CD4-positive, alpha-beta T cell treated with Interleukin-12 subunit alpha and Interleukin-12 subunit beta, for 1 hour (primary cell): ENCODE measurements at places on chromosomes 2 and 18.

DNA sequence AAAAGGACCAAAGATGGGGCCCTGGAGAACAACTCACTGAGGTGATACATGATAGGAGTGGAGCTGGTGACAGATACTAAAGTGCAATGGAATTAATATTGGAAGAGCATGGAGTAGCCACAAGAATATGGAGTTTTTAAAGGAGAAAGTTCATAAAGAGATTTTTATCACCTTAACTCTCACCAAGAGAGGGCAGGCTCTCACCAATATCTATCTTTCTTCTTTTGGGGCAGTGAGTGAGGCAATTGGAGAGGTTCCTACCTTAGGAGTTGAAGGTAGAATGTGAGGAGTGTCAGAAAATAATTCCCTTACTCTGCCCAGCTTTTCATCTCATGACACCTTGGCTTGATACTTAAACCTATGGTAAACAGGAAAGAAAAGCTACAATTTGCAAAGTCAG is 233.7 kb upstream of the CWC22 start:
- DNase-seq: no peak

GRCh38 chr2:62663411-62663810 is 42.1 kb upstream of the EHBP1 start:
- no peak for DNase-seq

DNA sequence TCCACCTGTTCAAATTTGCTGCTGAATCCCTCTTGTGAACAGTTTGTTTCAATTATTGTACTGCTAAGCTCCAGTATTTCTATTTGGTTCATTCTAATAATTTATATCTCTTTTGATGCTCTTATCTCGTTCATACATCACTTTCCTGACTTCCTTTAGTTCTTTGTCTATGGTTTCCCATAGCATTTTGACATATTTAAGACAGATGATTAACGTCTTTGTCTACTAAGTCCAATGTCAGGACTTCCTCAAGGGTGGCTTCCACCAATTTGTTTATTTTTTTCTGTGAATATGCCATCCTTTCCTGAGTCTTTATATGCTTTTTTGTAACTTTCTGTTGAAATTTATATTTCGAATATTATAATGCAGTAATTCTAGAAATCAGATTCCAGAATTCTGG is 9.6 kb downstream of the PIGN start:
- DNase-seq: no peak

DNA sequence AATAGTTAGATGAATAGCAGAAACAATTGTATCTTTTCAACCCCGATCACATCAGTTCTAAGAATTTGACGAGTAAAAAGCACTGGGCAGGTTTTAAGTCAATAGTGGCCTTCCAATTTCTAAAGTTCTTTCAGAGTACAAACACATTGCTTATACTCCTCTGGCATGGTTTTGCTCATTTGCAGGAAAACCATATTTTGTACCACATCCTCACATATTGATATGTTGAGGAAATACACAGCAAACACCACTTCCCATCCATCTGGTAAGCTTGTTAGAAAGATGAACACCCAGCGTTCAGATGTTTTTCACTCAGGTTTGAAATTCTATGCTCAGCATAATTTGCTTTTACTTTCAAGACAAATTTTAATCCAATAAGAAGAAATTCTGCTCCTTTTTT is 344.6 kb upstream of the ACVR2A start:
- DNase-seq: peak; percentile 37

DNA sequence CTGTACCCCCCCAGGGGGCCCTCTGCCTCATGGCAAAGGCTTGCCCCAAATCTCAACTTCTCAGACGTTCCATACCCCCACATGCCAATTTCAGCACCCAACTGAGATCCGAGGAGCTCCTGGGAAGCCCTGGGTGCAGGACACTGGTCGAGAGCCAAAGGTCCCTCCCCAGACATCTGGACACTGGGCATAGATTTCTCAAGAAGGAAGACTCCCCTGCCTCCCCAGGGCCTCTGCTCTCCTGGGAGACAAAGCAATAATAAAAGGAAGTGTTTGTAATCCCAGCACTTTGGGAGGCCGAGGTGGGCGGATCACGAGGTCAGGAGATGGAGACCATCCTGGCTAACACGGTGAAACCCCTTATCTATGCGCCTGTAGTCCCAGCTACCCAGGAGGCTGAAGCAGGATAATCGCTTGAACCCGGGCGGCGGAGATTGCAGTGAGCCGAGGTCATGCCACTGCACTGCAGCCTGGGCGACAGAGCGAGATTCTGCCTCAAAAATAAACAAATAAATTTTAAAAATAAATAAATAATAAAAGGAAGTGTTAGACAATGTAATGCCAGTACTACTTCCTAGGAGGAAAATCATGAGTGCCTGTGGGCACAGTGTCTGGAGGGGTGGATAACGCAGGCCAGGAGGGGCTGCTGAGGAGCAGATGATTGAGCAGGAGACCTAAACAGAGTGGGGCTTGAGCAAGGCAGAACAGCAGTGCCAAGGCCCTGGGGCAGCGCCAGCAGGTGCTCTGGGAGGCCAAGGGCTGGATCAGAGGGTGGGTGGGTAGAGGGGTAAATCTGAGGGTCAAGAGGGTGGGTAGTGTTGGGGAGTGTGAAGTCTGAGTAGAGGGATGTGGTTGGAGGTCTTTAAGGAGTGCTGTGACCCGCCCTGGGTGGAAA is 4.0 kb downstream of the ALPP start:
- no peak for DNase-seq
